ENCODE measurements at places on chromosomes 2 and 18. TPM values are rescaled to one million over a fixed set of nuclear protein-coding genes. Genes with fewer than 3 reads are reported as not detected.

DNA sequence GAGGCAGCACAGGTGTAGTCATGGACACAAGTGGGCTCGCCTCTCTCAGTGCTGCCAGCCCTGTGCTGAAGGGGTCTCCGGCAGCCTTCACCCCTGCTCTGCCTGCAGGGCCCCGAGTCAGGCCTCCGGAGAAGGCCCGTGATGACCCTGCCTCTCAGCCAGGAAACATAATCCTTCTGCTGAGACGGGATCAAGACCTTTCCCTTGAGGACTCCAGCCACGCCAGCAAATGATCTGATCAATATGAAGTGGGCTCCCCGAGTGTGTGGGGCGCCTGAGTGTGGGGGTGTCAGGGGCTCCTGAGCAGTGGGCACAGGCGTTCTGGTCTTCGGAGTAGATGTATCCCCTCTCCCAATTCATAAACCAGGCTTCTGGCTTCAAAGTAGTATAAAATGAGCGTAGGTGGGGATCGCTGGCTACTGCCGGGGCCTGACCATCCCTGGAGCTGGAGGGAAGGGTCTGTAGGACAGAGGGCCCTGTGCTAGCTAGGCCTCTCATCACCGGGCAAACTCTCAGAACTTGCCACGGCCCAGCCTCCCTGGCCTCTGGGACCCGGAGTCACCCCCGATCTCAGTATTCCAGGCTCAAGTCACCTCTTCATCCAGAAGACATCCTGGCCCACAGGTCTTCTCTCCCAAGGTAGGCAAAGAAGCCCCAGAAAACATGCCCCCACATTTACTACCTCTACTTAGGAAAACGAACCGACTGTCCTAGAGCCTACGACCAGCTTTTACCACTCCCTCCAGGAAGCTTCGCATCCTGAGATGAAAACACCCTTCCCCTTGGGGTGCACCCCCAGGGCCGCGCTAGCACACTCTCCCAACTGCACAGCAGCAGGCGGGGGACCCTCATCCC lies 33.6 kb downstream of the CRACDL start:
- DNase-seq = peak; percentile 19

The PUS10 gene
- total RNA-seq = 2.3 TPM

DNA sequence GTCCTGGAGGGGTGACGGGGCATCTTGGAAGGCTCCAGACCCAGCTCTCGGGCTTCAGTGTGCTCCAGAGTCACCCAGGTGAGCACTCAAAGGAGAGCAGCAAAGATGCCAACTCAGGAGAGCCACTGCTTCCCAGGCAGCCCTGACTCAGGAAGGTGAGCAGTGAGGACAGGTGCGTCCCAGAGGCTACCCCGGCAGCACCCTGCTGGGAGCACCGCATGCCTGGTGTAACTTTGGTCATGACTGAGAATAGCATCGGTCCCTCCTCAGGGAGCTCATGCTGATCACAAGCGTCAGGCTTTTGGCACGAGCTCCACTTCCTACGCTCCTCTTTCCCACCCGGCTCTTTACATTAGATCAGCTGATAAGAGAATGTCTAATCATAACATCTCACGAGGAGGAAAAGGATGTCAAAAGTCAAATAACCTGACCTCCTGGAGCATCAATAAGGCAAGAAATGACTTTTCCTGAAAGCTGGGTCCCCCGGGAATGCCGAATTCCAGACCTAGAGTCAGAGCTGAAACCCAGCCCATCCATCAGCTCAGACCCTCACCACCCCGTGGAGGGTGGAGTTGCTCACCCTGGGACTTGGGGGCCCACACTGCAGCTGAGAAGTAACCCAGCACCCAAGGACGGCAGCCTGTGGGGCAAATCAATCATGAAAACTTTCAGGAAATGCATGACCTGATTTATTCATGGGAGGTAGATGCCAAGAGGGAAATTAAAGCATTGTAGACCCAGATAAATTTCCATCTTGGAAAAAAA lies 248.8 kb downstream of the ACKR3 start:
- DNase-seq = no peak

- no peak for DNase-seq
Measured at GRCh38 chr2:68438455-68439303, 28.4 kb downstream of the FBXO48 start.

DNA sequence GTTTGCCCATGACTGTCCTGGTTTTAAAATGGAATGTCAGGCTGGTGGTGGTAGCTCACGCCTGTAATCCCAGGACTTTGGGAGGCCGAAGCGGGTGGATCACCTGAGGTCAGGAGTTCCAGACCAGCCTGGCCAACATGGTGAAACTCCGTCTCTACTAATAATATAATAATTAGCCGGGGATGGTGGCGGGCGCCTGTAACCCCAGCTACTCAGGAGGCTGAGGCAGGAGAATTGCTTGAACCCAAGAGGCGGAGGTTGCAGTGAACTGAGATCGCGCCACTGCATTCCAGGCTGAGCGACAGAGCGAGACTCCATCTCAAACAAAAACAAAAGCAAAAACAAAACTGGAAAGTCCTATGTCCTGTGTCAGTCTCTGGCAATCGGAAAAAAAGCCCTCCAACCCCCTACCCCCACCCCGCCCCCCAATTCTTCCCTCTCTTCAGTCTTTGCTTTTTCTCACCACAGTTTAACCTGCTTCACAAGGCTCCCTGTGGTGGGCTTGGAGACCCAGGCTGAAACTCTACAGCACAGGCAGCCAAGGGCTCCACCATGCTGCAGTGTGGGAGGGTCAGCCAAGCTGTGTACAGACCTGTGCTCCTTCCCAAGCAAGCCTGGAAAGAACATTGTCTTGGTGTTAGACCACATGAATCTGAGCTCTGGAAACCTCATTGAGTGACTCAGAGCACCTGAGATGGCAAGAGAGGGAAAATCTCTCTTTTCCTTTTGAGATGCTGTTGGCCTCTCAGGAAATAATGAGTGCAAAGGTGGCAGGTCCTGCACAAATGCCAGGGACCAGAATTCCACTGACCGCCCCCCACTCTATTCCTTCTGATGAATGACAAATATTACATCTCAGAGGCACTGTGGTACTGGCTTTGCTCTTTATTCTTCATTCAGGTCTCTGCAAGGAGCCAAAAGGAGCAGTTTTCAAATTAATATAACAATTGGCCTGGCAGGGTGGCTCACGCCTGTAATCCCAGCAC lies 16.7 kb downstream of the MYCN start:
- DNase-seq = no peak

GRCh38 chr2:158573739-158574138 lies 117.0 kb downstream of the PKP4 start:
- DNase-seq = peak; percentile 30

- DNase-seq = no peak
Measured at GRCh38 chr18:24112874-24113615, 25.8 kb upstream of the CABYR start.

- peak; percentile 36 for DNase-seq
Measured at GRCh38 chr2:236107942-236108625, 60.1 kb downstream of the GBX2 start.

Data from H9 (cell line).